ENCODE measurements at places on chromosomes 5 and 9. TPM values are rescaled to one million over a fixed set of nuclear protein-coding genes. Genes with fewer than 3 reads are reported as not detected.

LCN12 gene
- not detected for total RNA-seq

SCGB3A2 gene
- not detected for total RNA-seq

SMC5 gene
- 24.0 TPM for total RNA-seq

TNFSF15 gene
- not detected for total RNA-seq

CCL21 gene
- not detected for total RNA-seq

KIF24 gene
- 3.4 TPM for total RNA-seq

TAS2R1 gene
- not detected for total RNA-seq

TLX3 gene
- total RNA-seq: not detected

SMIM33 gene
- not detected for total RNA-seq

SMU1 gene
- total RNA-seq: 27.7 TPM

SPARC gene
- total RNA-seq: 1,275 TPM

PAEP gene
- 41.1 TPM for total RNA-seq

IL13 gene
- total RNA-seq: not detected

LECT2 gene
- not detected for total RNA-seq

SPAG8 gene
- total RNA-seq: not detected

MCIDAS gene
- 4.2 TPM for total RNA-seq

FRMPD1 gene
- not detected for total RNA-seq

IL12B gene
- not detected for total RNA-seq

SLC4A9 gene
- 0.18 TPM for total RNA-seq

IFNA13 gene
- total RNA-seq: not detected

PIP5K1B gene
- 5.0 TPM for total RNA-seq

CRHBP gene
- not detected for total RNA-seq

FBLL1 gene
- total RNA-seq: 0.95 TPM

CARD6 gene
- 4.8 TPM for total RNA-seq

C5orf63 gene
- total RNA-seq: 5.5 TPM

OTP gene
- total RNA-seq: not detected

SV2C gene
- not detected for total RNA-seq

SEMA5A gene
- total RNA-seq: 39.0 TPM

FBXO4 gene
- total RNA-seq: 15.7 TPM

FCN1 gene
- not detected for total RNA-seq

PRDM12 gene
- total RNA-seq: not detected

C9orf50 gene
- not detected for total RNA-seq

ZFP37 gene
- 1.3 TPM for total RNA-seq

SLC34A1 gene
- total RNA-seq: 0.19 TPM
